ENCODE measurements at places on chromosomes 2 and 18.

DNA sequence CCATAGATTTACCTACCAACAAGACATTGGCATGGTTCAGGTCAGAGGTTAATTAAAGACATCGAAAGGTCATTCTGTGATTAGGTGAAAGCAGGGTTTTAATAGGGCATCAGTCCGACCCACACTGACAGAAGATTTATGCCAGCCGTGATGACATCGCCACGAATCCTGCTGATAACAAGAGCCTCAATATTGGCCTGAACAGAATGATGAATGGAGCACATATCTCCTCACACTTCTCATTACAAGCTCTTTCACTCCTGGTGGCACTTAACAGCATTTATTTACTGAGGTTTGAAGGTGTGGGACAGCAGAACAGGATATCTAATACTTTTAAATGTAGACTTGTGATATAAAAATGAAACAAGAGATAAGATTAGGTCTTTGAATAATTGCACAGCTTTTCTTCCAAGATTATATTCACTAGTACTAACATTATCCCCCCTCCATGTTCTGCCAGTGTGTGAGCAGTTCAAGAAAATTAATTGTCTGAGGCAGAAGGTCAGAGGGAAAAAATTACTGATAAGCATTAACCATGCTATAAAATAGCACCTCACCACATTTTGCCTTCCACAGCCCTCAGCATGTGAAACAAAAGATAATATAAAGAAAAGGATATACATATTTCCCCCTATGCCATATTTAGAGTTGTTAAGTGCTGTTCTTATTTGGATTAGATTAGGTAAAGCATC, 23.1 kb upstream of the INSIG2 start:
- DNase-seq, result no peak

DNA sequence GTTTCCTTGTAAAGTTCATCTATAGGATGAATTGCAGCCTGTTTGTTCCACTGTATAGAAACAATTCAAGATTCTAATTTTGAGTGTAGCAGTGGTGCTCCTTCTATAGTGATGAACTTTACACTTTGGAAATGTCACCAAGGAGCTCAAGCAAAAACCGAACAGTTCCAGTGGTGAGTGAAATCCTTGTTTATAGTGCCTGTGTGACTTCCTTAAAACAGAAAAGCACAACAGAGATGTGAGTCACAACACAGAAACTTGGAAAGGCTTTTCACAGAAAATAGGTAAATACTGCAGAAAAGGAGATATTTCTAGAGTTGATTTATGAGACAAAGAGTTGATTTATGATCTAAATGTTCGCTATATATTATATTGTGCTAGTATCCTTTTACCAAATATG, 482.0 kb downstream of the PTPRM start:
- DNase-seq, result no peak

DNA sequence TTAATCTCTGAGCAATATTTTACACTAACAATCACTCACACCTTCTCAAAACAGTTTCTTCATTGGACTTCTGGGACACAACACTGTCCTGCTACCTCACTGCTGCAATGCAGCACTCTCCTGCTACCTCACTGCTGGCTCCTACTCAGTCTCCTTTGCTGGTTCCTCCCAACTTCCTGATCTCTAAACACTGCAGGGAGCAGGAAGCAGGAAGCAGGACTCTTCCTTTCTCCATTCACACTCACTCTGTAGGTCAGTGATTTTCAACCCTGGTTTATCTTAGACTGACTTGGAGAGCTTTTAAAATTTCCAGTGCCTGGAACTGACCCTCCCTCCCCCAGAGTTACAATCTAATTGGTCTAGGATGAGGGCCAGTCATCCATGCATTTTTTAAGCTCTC, 243.4 kb upstream of the RBBP8 start:
- DNase-seq, result no peak

- DNase-seq, result no peak
These were observed 32.1 kb upstream of the MYO3B start for GRCh38 chr2:170145675-170146432.

- DNase-seq, result no peak
These were observed 7.0 kb upstream of the AOX1 start for GRCh38 chr2:200578778-200579177.

DNA sequence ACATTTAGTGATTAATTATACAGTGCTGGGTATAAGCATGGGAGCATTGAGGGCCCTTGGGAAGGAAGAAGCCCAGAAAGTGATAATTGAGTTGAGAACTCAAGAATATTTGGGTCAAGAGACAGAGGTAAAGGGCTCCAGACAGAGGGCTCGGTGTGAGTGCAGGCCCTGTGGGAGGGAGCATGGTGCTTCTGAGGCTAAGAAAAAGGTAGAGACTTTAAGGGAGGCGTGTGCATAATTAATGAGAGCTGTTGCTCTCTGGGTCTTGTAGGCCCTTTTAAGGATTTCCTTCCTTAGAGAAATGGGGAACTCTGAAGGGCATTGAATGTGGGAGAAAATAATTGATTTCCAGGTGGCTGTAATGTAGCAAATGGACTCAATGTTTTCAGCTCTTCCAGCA, 735.0 kb upstream of the POU3F3 start:
- no peak for DNase-seq

- DNase-seq, result no peak
These were observed 255.1 kb upstream of the MYT1L start for GRCh38 chr2:2586068-2586776.

DNA sequence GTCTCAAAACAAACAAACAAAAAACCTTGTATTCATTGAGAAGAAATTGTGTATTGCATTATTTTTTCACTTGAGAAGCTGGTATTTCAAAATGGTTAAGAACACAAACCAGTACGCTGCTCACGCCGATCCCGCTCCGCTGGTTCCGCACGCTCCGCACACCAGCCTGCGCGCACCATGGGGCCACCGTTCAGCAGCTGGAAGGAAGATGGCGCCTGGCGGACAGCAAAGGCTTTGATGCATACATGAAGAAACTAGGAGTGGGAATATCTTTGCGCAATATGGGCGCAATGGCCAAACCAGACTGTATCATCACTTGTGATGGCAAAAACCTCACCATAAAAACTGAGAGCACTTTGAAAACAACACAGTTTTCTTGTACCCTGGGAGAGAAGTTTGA, 75.7 kb downstream of the RBM43 start:
- no peak for DNase-seq

DNA sequence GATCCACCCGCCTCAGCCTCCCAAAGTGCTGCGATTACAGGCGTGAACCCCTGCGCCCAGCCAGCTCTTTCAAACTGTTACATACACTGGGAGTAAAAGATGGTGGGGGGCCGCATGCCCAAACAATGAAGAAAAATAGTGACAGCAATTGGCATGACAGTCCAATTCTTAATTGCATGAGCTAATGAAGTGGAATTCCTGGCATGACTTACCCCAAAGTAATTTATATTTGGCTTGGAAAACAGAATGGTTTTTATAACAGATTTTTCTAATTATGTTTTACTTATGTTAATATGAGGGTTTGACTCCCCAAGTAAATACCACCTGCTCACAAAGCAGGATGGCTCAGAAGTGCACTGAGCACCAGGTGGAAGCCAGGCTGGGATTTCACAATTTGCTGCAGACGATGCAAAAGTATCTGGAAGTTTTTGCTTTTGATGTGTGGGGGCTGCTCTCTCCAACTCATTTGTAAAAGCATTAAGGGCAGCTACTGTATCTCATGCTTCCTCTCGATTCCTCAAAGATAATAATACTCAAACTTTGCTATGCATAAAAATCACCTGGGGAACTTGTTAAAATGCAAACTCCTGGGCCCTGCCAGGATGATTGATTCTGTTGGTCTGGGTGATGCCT, 24.0 kb upstream of the ATG16L1 start:
- DNase-seq, result no peak

- no peak for DNase-seq
These were observed 87.8 kb downstream of the KCTD18 start for GRCh38 chr2:200422071-200422470.

DNA sequence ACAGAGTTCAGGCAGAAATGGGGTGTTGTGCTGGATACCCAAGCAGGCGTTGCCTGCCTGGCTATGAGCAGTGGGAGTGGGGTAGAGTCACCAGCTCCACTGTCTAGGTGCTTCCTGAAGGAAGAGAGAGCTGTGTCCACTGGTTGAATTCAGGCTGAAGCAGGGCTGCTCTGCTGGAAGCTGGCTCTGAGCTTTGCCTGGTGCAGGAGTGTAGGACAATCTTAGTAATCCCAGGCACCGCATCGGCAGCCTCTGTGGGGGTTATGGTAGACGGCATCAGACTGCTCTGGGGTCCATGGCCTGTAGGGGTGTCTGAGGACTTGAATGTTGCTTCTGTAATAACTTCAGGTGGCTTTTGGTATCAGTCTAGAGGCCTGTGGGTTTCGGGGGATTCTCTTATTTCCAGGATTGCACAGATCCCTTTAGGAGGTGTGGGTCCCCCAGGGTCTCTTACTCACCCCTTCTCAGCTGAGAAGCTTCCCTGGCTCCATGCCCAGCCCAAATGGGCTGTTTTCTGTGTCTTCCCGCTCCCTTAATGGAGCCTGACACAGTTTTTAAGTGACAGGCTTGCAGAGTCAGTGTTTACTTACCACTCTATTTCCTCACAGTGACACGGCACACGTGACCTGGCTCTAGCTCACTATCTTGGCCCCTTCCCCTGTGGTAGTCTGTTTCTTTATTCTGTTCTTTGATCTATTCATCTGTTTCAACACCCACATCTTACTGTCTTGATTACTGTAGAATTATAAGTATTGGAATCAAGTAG, 644.3 kb downstream of the CBLN2 start:
- DNase-seq, result no peak

DNA sequence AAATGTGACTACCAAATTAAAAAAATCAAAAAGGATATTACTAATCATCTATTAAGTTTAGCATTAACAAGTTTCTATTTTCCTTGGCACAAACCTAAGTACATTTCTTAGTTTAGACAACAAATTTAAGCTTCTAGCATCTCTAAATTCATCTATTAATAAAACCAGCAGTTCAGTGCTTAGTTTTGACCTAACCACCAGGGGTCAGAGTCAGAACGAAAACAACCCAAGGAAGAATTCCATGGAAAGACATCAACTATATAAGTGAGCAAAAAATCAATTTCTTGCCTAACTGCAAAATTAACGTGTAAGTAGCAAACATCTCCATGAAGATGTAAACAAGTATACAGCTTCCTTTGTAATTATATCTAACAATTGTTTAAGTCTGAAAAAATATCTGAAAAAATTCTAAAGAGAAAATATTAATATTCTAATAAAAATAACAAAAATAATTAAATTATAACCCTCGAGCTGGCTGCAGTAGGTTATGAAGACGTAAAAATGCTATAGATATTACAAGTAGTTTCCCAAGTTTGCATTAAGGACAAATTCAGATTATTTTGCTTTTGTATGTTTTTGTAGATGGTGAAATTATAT, 83.7 kb downstream of the CERKL start:
- DNase-seq, result no peak

DNA sequence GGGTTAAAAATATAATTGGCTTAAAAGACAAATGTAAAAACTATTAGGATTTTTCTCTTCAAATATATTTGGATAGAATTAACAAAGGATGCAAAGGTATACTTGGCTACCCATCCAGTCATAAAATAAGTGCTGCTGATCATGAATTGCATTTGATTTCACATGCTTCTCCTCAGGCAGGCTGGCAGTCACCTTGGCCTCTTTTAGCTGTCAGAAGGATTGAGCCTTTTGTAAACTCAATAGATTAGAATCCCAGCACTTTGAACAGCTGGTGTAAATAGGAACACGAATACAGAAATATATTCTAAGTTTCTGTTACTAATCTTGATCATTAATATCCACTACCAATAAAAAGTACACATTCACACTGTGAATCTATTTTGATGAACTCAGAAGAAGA, 169.4 kb upstream of the UNC80 start:
- no peak for DNase-seq

DNA sequence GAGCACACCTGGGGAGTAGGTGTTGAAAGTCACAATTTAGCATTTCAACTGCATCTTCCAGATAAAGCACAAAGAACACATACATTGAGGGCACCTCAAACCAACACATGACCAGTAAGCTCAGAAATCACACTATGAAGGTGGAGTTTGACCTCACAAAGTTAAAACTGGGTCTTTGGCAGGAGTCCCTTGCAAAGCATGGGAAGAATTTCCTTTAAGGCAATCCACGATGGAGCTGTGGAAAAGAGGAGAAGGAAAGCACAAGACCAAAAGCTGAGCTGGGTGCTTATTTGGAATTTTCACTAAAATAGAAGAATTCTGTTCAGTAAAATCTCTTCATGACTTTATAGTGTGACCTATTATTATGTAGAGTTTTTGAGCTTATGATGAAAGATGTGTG, 212.9 kb upstream of the APCDD1 start:
- DNase-seq, result no peak

DNA sequence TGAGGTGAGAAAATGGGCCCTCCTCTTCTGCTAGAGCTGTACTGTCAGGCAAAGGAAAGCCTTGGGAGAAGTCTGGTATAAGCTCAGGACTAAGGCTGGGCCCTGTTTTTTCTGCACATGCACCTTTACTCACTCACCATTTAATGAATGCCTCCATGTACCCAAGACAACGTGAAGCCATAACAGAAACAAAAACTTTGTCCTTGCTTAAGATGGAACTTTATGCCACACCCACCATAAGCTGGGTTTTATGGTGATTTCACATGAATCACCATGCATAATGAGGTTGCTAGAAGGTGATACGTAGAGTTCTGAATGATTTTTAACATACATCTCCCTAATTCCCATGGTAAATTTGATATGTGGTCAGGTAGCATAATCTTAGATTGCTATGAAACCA, 63.7 kb upstream of the CYP26B1 start:
- no peak for DNase-seq

DNA sequence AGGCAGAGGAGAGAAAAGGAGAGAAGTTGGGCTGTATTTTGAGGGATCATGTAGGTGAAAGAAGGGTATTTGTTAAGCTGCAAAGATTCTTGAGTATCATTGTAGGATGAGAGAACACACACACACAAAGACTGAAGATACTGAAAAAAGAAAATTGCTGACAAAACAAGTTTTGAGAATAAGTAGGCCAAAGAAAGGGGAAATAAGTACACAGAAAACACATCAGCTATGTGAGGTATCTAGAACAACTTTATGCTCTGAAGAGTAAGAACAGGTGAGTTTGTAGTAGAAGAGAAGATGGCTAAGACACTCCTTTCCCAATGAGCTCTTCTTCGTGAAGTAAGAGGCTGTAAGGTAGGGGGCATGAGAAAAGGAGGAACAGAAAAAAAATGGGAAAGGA, 28.2 kb downstream of the METTL8 start:
- no peak for DNase-seq

DNA sequence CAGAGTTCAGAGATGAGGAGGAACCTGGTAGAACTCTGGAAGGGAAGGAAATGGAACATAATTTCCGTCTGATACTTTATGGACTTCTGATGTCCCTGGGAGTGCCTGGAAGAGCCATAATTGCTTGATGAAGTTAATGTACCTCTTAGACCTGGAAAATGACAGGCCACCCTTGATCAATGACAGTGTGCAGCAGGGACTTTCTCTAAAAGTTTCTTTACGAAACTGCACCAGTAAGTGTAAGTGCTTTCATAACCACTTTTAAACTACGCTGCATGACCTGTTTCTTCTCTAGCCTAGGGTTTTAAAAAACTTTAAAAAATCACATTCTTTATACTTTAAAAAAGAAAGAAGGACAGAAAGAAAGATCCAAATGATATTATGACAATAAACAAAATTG, 164.5 kb downstream of the LPIN1 start:
- DNase-seq, result no peak
